ENCODE measurements at places on chromosomes 6 and 20.
A peak's percentile ranks its signal among the peaks of the same experiment; 100 is the strongest.

GRCh38 chr20:32855387-32855786, 3.3 kb upstream of the EFCAB8 start:
- DNase-seq, result no peak

DNA sequence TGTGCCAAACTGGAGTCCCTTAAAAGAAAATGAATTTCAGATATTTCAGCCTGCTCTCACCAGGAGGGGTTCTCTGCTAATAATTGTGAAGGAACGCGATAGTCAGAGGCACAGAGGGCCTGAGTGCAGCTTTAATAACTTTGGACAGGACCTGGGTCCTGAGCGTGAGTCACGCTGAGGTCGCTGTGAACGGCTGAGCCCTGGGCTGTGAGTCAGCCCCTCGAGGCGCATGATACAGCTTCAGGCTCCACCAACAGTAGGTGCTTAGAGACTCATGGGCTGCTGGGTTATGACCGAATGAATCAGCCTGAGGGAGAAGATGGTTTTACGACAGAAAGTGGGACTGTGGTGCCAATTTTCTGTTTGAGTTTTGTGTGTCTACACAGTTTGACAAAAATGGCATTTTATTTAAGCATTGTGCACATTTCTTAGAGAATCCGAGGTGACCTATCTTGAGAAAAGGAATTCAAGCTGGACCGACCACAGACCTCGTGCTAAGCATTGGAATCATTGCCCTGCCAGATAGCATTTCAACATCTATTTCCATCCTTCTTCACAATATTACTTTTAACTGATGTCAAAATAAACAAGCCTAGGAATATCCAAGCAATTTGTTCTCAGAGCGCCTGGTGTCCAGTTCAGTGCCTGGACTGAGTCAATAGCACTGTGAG, 183.0 kb downstream of the THBS2 start:
- DNase-seq, result peak; percentile 98

GRCh38 chr6:1123386-1124375, 188.2 kb upstream of the FOXQ1 start:
- DNase-seq, result no peak

GRCh38 chr20:17733767-17734304, 34.1 kb downstream of the BANF2 start:
- no peak for DNase-seq

DNA sequence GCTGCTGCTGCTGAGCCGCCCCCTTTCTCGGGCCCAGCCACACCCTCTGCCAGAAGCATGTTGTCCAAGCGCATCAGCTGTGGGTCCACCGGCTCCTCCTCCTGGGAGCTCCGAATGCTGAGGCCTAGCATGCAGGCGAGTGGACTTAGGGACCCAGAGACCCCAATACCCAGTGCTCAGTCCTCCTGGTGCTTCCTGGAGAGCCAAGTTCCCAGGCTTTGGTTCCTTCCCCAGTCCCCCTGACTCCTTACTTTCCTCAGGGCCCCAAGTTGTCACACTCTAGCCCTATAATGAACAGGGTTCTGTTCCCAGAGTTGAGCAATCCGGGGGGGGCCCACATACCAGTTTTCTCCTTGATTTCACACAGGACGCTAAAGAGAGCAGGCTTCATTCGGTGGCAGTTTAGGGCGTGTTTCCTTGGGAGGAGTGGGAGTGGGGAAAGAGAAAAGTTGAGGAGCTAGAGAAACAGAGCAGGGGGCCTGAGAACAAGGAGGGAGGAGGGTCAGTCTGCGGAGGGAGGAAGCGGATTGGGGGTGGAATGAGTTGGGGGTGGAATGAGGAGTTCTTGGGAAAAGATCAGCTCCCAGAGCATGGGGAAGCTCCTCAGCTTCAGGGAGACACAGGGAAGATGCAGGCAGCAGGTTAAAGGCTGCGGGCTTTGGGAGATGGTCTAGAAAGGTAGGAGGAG, 1.5 kb downstream of the PBX2 start:
- DNase-seq, result peak; percentile 26

DNA sequence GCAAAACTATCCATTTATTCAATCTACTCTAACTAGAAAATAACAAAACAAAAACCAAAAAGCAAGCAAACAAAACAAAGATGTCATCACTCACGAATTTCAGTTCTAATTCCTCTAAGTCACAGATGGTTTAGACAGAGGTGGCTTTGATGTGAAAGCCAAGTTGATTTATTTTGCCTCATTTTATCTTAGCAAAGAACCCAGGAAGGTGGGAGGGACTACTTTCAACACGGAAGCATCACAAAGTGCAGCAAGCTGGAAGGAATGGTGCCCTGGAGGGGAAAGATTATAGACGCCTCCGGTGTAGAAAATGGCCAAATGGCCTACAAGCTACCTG, 88.4 kb downstream of the LAMP5 start:
- no peak for DNase-seq
